ENCODE measurements at places on chromosomes 1 and 21.

- DNase-seq = no peak
Measured at GRCh38 chr21:33234635-33235520, 5.1 kb downstream of the IFNAR2 start.

- DNase-seq = no peak
Measured at GRCh38 chr1:208291129-208291528, 46.9 kb upstream of the PLXNA2 start.

- no peak for DNase-seq
Measured at GRCh38 chr1:182977480-182977879, 24.5 kb upstream of the SHCBP1L start.

DNA sequence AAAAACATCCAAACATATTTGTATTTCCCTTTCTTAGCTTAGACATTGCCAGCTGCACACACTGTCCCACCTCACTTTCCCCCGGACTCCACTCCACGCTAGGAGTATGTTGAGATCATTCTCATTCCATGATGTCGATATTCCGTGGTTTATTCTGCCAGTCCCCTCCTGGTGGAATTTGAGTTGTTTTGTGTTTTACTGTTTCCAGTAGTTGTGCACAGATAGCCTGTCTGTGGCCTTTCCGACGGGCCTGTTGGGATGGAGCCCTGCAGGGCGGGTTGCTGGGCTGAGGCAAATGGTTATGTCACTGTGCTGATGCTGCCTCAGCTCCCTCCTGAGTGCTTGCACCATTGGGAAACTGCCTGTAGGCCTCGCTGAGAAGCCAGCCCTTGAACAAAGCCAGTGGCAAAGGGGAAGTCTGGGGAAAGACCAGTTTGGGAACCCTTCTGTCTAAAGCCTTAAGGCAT is 12.8 kb downstream of the TRAPPC10 start:
- no peak for DNase-seq

- no peak for DNase-seq
Measured at GRCh38 chr1:4468804-4469514, 185.4 kb upstream of the AJAP1 start.

GRCh38 chr1:9160079-9160717 is 31.3 kb upstream of the GPR157 start:
- DNase-seq = no peak

DNA sequence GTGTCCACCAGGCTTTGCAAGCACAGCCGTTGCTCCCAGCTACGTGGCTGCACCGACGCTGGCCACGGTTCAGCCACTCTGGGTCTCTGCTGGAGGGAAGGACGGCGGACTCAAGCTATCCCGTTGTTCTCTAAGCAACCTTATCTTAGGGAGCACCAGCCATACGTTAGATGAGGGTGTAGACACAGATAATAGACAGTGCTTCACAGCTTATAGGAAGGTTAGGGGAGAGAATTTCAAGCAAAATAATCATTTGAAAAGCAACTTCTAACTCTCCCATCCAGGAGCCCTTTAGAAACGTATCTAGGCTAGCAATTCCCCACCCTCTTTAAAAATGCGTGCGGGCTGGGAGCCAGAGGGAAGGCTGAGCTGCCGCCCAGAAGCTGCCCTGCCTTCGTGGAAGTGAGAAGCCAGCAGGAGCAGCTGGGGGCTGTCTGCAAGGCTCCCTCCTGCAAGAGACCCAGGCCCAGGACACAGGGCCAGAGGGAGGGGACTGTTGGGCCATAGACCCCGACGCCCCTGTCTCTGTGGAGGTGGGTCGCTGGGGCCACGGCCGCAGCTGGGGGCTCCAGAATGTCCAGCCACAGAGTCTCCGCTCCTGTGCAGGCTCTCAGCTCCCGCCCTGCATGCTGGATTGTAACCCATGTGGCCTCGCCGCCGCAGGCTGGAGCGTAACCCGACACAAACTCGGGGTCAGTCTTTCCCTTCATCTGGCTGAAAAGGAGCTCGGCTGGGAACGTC is 31.2 kb upstream of the COL6A2 start:
- no peak for DNase-seq
